Activated T-cell treated with anti-CD3 and anti-CD28 coated beads, Interleukin-2, amount 50 U/mL, for 72 hours (primary cell): ENCODE measurements at places on chromosomes 3 and 15. TPM values are rescaled to one million over a fixed set of nuclear protein-coding genes. Genes with fewer than 3 reads are reported as not detected.
A peak's percentile ranks its signal among the peaks of the same experiment; 100 is the strongest.

Gene HYAL1
- not detected for total RNA-seq

Gene P3H2
- not detected for total RNA-seq

Gene GOLGA6L7
- total RNA-seq, result not detected

Gene ABHD14A
- 6.6 TPM for total RNA-seq

Gene CLDN1
- 12.3 TPM for total RNA-seq

Gene ROBO1
- total RNA-seq, result 3.0 TPM

Gene GRK7
- total RNA-seq, result not detected

Gene ARIH1
- total RNA-seq, result 206 TPM

Gene HEXA
- total RNA-seq, result 77.5 TPM

Gene BNC1
- total RNA-seq, result not detected

Gene PLA1A
- 0.79 TPM for total RNA-seq

Gene EPHA3
- 0.14 TPM for total RNA-seq

GRCh38 chr3:173289072-173289471, 108.5 kb upstream of the NLGN1 start:
- no peak for DNase-seq
- no peak overlapping the region for H3K4me3 ChIP-seq
- no peaks in the 10 kb centered on the region for H3K4me1 ChIP-seq
- H3K27ac ChIP-seq, result no peak overlapping the region

GRCh38 chr3:46662771-46663551, 30.5 kb downstream of the ALS2CL start:
- no peak for DNase-seq
- no peaks in the 10 kb centered on the region for H3K4me1 ChIP-seq
- H3K27me3 ChIP-seq, result no peaks in the 10 kb centered on the region
- no peaks in the 10 kb centered on the region for H3K36me3 ChIP-seq

DNA sequence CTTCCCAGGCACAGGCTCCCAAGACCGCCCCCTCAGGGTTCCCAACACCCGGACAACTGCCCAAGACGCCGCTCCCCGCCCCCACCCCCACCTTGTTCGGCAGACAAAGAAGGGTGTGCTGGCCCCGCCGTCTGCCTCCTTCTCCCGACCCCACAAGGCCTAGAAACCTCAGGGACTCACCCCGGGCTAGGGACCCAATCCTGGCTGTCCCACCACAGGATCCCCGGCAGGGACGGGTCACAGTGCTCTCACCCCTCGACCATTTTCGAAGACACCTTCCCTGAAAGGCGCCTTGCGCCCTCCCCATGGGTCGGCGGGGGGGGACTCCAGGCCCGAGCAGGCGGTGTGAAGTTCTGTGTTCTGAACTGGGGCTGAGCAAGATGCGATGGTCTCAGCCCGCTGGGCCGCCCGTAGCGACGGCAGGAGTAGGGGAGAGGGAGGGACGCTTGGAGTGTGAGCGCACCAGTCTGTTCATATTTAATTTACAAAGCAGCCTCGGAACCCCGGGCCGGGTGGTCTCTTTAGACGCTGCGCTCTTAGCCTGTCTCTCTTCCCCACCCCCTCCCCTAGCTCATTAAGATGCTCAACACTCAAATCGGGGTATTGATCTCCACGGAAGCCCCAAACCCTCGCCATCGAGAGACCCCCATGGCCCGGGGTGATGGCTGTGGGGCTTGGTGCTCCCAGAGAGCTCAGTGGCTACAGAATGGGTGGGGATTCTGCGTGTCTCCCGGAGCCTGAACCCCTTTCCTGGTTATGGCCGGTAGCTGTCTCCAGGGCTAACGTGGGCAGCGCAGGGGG, 1.4 kb upstream of the ISLR2 start:
- H3K4me1 ChIP-seq, result peaks cover 31% of the 10 kb centered on the region
- no peak overlapping the region for H3K27ac ChIP-seq
- H3K4me3 ChIP-seq, result peak overlapping the region; percentile 14

DNA sequence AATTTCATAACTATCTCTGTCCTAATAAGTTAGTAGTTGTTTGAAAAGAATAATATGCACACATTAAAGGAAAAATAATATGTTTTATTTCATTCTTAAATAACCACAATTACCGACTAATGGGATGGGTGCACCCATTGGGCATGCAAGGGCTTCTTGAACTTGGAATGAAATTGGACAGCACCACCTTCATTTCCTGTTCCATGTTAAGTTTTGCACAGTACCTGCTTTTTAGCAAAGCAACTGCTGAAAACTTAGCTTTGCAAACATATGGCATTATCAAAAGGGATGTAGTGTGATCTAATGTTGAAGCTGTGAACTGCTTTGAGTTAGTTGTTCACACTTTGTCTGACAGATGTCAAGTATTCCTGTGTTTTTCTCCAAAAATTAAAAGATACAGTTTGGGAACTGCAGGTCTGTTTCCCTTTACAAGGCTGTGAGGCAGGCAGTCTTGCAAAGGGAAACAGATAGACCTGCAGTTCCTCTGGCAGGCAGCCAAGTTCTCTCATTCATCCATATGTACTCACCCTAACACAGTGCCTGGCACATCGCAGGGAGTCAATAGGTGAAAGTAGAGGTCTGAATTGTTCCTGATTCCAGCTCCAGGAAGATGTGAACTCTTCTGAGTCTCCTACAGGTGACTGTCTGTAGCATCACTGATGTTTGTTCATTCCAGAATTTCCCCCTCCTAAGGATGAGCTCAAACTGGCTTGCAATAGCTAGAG, 64.3 kb upstream of the GOLGA8B start:
- H3K27me3 ChIP-seq, result peaks cover 25% of the 10 kb centered on the region
- DNase-seq, result no peak
- H3K4me1 ChIP-seq, result no peaks in the 10 kb centered on the region
- no peaks in the 10 kb centered on the region for H3K36me3 ChIP-seq

DNA sequence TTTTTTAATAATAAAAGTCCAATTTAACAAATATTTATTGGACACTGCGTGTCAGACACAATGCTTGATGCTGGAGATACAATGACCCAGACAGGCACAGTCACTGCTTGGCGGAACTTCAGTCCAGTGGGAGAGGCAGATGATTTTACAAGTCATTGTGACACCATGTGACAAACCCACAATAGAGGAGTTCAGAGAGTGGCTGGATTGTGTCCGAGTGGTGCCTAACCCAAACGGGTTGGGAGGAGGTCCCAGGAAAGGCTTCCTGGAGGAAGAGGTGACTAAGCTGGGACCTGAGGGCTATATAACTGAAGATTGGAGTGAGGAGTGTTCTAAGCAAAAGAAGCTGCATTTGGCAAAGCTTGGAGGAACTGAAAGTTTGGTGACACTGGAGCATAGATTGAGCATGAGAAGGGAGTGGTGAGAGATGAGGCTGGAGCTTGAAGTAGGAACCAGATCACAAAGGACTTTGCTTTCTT, 41.4 kb downstream of the CRTC3 start:
- H3K27ac ChIP-seq, result no peak overlapping the region
- peaks cover 89% of the 10 kb centered on the region for H3K4me1 ChIP-seq
- no peak for DNase-seq
- H3K4me3 ChIP-seq, result peak overlapping the region; percentile 11
- no peaks in the 10 kb centered on the region for H3K27me3 ChIP-seq

- H3K4me1 ChIP-seq, result peaks cover 30% of the 10 kb centered on the region
- peak overlapping the region; percentile 43 for H3K27ac ChIP-seq
- no peaks in the 10 kb centered on the region for H3K27me3 ChIP-seq
Measured at GRCh38 chr15:84766461-84767035, 18.2 kb downstream of the ZNF592 start.

DNA sequence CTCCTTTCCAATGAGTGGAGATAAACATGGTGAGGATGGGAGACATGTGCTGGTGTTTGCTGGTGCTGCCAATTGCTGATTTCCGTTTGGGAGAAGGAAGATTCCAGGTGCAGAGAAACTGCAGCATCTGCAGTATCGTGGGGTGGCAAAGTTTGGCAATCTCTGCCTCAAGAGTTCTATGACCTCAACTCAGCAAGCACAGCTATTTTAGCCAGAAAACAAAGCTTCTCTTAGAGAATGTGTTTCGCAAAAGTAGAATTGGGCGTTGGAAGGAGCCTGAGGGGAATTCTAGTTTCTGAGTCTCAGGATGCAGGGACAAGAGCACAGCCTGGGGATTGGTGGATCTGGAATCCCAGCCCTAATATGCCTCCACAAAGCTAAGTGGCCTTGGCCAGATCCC, 18.2 kb upstream of the SHC4 start:
- no peaks in the 10 kb centered on the region for H3K4me1 ChIP-seq
- DNase-seq, result no peak
- H3K36me3 ChIP-seq, result no peaks in the 10 kb centered on the region
- no peak overlapping the region for H3K4me3 ChIP-seq
- H3K27ac ChIP-seq, result no peak overlapping the region

GRCh38 chr3:99925584-99926230, 108.0 kb downstream of the CMSS1 start:
- H3K4me1 ChIP-seq, result peaks cover 6% of the 10 kb centered on the region
- DNase-seq, result no peak
- H3K4me3 ChIP-seq, result no peak overlapping the region
- peaks cover 7% of the 10 kb centered on the region for H3K36me3 ChIP-seq
- no peaks in the 10 kb centered on the region for H3K27me3 ChIP-seq

- no peak overlapping the region for H3K4me3 ChIP-seq
- H3K27me3 ChIP-seq, result no peaks in the 10 kb centered on the region
- no peaks in the 10 kb centered on the region for H3K36me3 ChIP-seq
- H3K27ac ChIP-seq, result no peak overlapping the region
- no peak for DNase-seq
Measured at GRCh38 chr3:79314962-79315361, 452.8 kb downstream of the ROBO1 start.

GRCh38 chr15:45399381-45400212, 21.3 kb upstream of the GATM start:
- DNase-seq, result no peak
- H3K36me3 ChIP-seq, result peaks cover 3% of the 10 kb centered on the region
- no peak overlapping the region for H3K27ac ChIP-seq
- peaks cover 15% of the 10 kb centered on the region for H3K27me3 ChIP-seq

DNA sequence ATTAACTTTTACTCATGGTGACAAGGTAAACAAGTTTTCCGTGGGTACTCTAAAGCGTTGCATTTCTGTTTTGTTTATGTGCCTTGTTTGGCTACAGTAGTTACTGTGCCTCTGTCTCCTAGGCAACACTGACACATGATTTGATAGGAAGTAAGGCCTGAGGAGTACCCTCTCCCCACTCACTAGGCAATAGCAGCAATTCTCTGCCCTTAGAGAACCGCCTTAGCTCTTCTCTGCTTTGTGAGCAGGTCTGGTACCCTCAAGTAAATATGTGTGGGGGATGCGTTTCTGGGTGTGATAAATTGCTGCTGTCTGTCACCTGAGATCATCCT, at the start of gene IL5RA:
TSS of gene IL5RA (minus strand) at position 76 of the 332 bp plus-strand sequence. CDS start 5,390 bp downstream, outside the sequence.
- peaks cover 3% of the 10 kb centered on the region for H3K27me3 ChIP-seq
- DNase-seq, result peak; percentile 19
- no peaks in the 10 kb centered on the region for H3K36me3 ChIP-seq
- H3K4me3 ChIP-seq, result peak within 1 kb of the TSS; percentile 88
- peak within 1 kb of the TSS; percentile 90 for H3K27ac ChIP-seq

DNA sequence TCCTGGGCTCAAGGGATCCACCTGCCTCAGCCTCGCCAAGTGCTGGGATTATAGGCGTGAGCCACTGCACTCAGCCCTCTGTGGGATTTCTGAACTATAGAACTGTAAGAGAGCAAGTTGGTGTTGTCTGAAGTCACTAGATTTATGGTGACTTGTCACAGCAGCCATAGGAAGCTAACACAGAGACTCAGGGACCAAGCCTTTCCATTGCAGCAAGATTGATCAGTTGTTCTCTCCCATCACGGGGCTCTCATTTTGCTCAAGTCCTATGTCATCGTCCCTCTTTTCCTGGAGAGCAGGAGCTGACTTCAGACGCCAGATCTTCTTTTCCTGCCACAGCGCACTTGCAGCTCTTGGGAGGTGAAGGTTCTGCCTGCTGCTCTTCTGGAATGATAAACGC, 61.0 kb downstream of the APBA2 start:
- no peak for DNase-seq
- peaks cover 9% of the 10 kb centered on the region for H3K27me3 ChIP-seq
- no peak overlapping the region for H3K27ac ChIP-seq
- H3K36me3 ChIP-seq, result no peaks in the 10 kb centered on the region
- peaks cover 50% of the 10 kb centered on the region for H3K4me1 ChIP-seq

DNA sequence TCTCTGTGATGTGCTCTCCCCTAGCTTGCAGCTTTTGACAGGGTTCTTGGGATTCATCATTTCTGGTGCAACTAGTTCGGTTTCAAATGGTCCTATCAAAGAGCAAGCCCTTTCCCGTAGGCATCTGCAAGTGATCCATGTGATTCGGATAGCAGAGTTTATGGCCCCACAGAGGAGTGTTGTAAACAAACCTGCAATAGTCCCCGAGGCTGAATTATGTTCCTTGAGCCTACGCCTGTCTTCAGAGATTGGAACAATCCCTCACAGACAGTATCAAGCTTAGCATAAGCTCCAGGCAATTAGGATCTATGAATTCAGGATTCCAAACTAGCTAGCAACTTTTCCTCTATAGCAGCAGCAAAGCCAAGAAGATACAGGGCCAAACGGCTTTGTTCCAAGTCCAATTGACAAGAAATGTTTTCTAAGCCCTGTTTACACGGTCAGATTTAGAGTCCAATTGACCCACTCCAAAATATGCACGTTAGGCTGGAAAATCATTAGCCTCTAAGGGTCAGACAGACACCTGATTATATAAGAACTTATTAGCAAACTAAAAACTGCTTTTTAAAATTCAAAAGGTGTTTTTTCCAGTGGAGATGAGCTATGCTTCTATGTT, 24.8 kb downstream of the LNP1 start:
- DNase-seq, result no peak
- H3K27ac ChIP-seq, result no peak overlapping the region
- H3K4me1 ChIP-seq, result no peaks in the 10 kb centered on the region

- peaks cover 8% of the 10 kb centered on the region for H3K36me3 ChIP-seq
- H3K27me3 ChIP-seq, result no peaks in the 10 kb centered on the region
- H3K27ac ChIP-seq, result peak overlapping the region; percentile 81
- H3K4me1 ChIP-seq, result peaks cover 52% of the 10 kb centered on the region
- H3K4me3 ChIP-seq, result peak overlapping the region; percentile 64
Measured at GRCh38 chr3:43389388-43390254, 103.3 kb downstream of the SNRK start.

GRCh38 chr3:55607844-55608243, 120.7 kb upstream of the WNT5A start:
- H3K27ac ChIP-seq, result peak overlapping the region; percentile 25
- peaks cover 17% of the 10 kb centered on the region for H3K4me1 ChIP-seq
- DNase-seq, result peak; percentile 15
- H3K36me3 ChIP-seq, result no peaks in the 10 kb centered on the region
- H3K27me3 ChIP-seq, result no peaks in the 10 kb centered on the region
- H3K4me3 ChIP-seq, result peak overlapping the region; percentile 35

DNA sequence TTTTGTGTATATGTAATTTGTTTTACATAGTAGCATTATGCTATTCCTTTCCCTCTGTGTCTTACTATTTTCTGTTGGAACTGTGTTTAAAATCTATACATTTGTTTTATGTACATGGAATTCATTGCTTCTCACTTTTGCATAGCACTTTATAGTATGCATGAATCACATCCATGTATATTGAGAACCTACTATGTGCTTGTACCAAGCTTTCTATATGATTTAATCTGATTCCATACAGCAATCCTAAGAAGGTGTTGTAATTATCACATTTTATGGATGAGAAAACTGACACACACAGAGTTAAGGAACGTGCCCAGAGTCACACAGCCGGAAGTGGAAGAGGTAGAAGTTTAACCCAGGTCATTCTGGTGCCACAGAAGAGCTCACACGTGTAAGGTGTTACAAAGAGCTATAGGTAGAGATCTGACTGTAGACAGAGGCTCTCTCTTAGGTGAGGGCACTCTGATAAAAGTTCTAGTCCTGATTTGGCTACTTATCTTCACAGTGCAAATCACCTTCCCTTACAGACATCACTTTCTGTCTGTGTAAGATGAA, 3.5 kb upstream of the SMAD3 start:
- DNase-seq, result no peak
- no peak overlapping the region for H3K4me3 ChIP-seq
- H3K36me3 ChIP-seq, result no peaks in the 10 kb centered on the region
